ENCODE measurements at places on chromosomes 5 and 9.

GRCh38 chr9:89661391-89661949, 56.7 kb downstream of the GADD45G start:
- no peak for DNase-seq

GRCh38 chr5:156753846-156754245, 96.2 kb upstream of the PPP1R2B start:
- DNase-seq: no peak

- no peak for DNase-seq
Measured at GRCh38 chr5:140043508-140043872, 391 bp upstream of the NRG2 start.

DNA sequence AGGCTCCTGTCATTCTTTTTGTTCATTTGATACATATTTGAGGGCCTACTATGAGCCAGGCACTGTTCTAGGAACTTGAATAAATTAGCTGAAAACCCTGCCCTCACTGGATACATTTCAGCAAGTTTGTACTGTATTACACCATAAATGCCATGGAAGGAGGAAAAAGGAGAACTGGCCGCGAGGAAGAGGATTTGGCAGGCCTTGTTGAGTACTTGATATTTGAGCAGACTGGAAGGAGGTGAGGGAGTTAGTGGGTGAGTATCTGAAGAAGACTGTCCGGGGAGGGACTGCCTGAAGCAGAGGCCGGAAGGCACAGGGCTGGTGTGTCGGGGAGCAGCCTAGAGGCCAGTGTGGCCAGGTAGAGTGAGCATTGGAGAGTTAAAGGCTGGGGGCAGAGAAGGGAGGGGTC, 4.5 kb downstream of the SNX30 start:
- DNase-seq: no peak

DNA sequence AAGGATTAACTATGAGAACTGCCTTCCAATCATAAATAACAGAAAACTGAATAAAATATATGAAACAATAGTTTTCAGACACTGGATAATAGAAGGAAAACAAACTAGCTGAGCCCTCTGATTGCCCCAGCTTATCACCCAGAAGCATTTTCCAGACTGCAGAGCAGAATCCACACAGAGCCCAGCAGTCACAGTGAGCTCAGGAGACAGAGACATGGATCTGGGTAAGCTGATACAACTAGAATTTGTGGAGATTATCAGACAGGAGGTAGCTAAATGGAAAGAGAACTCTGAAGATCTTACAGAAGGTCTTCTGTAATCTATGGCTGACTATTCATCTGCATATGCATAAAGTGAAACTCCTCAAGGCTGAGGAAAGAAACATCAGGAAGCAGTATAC, 128.8 kb downstream of the NR2F1-AS1 start:
- DNase-seq: no peak

GRCh38 chr9:128886211-128886891, 4.4 kb downstream of the LRRC8A start:
- no peak for DNase-seq

GRCh38 chr5:92939428-92939827, 641.6 kb downstream of the NR2F1-AS1 start:
- no peak for DNase-seq

DNA sequence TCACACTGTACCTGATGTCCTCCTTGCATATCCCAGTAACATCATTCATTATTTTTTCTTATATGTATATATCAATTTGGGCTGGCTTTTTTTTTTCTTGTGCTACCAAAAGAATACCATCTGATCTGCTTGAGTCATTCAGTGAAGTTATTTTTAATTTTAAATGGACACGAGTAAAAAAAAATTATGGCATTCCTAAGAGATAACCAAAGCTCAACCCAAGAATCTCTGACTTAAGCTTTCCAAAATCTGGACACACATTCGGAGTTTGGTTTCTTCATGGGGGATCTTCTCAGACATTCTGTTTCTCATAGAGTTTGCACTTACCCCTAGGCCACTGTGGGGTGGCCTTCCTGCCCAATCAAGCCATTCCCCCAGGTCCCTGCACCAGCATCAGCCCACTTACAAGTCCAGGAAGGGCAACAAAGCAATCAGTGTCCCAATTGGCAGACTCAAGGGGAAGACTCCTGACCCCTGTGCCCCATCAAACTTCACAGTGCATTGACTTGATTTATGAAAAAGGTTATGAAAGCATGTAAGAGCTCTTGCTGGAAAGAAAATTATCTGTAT, 49.2 kb upstream of the SPDL1 start:
- no peak for DNase-seq

DNA sequence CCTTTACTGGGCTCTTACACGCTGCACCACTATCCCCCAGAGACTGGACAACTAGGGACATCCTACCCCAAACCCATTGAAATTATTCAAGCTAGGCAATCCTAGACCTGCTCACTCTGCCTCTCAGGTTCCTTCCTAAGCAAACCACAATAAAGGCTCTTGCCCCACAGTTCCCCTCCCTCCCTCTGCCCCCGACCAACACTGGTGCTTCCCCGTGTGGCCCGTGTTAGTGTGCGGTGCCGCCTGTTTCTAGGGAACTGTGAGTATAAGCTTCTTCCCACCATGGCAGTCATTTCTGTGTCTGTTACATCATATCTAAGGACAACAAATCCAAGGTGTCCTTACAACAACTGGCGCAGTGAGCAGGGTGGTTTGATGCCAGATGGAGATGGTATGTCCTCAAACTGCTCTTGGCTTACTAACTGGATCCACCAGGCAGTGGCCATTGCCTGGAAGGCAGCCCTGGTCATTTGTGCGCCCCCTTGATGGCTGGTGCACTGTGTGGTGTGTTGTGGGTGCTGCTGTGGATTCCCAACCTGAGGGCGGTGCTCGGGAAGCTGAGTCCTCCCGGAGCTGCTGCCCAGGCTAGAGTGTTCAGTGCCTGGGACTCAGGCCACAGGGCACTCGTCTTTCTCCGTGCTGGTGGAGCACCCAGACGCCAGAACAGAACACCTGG, 8.4 kb upstream of the MXD3 start:
- DNase-seq: no peak

GRCh38 chr5:150138551-150139265, 16.9 kb downstream of the PDGFRB start:
- peak; percentile 79 for DNase-seq

DNA sequence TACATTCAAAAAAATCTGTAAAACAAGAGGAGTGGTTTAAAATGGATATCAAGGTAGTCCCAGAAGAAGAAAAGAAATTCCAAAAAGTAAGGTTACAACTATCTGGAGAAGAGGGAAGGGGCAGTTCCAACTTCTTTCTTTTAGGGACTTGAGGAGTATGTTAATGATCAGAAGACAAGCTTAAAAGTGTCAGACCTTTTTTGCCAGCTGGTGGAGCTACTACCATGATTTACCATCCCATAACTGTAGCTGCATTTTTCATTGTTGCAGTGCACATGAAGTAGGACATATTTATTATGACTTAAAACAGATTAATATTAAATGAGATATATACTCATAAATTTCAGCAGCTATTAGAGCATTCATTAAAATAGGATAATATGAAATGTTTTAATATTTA, 158.5 kb upstream of the RGS7BP start:
- DNase-seq: no peak

DNA sequence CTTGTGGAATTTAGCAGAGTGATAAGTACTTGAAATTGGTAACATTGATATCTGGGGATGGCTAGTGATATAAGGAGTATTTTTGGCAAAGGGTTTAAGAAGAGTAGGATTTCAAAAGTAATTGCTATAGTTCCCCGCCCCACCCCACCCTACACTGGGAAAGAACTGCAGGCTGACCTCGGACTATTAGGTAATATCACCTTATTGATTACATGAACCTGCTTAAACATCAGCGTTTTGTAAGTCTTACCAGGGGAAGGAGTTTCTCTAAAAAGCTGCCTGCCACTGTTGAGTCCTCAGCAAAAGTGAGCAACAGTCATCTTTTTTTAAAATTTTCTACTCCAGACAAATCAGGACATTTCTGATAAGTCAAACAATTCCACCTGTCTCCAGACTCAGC, 337.3 kb downstream of the DTWD2 start:
- DNase-seq: no peak

- no peak for DNase-seq
Measured at GRCh38 chr5:87526131-87526530, 113.4 kb upstream of the CCNH start.

DNA sequence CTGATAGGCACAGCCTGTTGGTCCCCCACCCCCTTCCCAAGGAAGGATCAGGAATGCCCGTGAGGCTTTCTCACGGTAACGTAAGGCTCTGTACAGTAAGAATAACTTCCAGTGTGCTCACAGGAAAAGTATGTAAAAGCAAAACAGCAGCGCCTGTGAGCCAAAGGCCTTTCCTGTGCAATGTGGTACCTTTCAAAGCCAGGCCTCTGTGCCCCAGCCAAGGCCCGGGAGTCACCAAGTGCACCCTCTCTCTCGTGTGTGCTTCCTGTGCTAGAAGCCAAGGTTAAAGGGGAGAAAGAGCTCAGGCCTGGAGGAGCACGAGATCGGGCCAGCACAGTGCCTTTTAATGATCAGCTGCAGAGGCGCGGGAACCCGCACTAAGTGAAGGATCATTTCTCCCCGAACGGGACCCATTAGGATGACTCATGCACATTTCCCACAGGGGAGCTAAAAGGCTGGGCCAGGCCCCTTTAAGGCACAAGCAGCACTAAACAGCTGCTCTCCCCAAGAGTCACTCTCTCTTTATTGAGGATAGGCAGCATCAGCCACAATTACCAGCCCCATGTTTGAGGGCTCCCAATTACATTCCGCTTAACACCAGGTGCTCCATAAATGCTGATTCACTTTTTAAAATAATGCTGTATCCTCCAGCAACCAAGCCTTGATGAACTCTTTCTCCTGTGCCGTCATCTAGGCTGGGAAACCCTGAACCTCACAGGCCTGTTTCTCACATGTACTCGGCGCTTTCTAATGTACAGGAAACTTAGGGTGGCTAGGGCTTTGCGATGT, 42.8 kb downstream of the SHB start:
- DNase-seq: peak; percentile 98

DNA sequence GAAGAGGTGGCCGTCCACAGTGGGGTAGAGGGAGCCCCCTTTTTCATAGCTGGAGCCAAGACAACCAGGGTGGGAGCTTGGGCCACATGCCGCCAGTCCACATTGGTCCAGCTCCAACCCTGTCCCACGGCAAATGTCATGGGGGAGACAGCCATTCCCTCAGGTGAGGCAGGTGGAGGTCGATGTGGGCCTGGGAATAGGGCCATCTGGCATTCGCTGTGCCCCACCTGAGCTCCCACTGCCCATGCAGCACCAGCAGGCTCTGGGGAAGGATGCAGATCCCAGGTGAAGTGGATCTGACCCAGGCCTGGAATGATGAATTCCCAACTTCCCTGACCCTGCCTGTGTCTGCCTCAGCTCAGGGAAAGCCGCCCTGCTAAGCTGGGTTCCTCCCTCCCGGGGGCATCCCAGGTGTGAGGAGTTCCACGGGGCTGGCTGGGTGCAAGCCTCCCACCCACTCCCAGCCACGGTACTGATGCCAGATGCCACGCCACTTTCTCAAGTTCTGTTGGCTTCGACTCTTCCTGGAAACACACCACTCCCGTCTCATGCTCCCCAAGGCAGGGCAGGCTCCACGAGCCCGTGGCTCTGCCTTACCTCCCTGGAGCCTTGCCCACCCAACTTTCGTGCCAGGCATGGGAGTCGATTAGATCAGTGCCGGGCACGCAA, 25.2 kb upstream of the FCN2 start:
- DNase-seq: no peak

- no peak for DNase-seq
Measured at GRCh38 chr9:110768886-110769285, 100.3 kb downstream of the MUSK start.

- no peak for DNase-seq
Measured at GRCh38 chr5:113169720-113170119, 193.1 kb downstream of the DCP2 start.

- peak; percentile 67 for DNase-seq
Measured at GRCh38 chr9:8857068-8857925, 1057.7 kb upstream of the DMAC1 start.

- DNase-seq: no peak
Measured at GRCh38 chr5:100841358-100842076, 61.6 kb downstream of the ST8SIA4 start.

GRCh38 chr5:54671681-54672080, 154.1 kb downstream of the SNX18 start:
- no peak for DNase-seq

DNA sequence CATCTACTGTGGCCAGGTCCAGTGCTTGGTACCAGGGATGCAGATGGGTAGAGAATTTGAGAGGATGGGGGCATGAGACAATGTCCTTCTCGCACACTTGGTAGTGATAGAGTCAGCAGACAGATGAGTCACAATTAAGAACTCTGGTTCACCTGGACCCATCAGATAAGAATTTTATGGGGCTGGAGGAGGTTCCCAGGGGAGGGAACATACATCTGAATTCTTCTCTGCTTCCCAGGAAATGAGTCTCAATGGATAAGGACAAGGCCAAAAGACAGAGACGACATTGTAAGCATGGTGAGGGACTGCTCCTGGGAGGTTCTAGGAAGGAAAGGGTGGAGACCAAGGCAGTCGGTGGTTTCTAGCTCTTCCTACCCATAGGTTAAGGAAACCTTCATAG, 5.3 kb downstream of the SLC4A9 start:
- no peak for DNase-seq

GRCh38 chr9:121227862-121228261, 26.2 kb upstream of the RAB14 start:
- DNase-seq: no peak

GRCh38 chr5:164358531-164359259, 853.3 kb downstream of the MAT2B start:
- peak; percentile 33 for DNase-seq

DNA sequence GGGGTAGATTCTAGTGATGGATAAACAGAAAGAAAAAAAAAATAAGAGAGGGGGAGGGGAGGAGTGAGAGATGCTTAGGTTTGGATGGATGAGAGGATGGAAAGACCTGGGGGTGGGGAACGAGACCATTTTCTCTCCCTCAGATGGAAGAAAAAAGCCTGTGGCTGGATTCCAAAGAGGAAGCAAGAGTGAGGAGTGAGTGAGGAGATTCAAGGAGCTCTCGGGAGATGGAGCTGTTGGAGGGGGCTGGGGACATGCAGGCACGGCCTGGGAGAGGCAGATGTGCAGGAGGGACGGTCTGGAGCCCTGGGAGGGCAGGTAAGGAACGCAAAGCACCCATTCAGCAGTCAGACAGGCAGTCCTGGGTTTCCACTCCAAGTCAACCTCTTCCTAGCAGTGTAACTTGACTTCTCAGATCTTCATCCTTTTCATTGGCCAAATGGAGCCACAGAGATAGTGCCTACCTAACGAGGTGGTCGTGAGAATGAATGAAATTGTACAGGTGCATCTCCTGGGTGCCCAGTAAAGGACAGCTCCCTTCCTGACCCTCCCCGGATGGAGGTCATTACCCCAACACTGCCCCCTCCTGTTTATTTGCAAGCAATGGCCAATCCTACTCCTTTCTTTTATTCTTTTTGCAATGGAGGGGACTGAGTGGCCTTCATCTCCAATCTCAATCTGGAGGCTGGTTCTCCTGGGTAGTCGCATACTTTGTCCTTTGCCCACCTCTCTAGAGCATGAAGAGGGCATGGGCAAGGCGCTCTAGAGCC, 52.2 kb downstream of the PCDH1 start:
- no peak for DNase-seq

DNA sequence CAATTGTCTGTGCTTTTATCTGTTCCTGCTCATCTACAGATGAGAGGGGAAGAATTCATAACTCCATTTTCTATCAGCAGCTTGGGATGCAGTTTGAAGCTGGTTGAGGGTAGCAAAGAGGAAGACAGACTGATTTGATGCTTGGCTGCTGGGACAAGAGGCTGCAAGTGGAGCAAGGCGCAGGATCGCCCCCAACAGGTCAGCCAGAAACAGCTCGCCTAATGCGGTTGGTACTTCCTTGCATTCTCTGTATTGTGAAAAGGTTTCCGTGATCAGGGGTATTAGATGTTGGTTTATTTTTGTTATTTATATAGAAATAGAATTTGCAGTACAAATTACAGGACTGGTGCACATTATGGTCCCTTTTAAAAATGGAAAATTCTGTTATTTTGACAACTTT, 40.6 kb downstream of the ZNF883 start:
- DNase-seq: peak; percentile 1

All from foreskin fibroblast (primary cell).